ENCODE measurements at places on chromosomes 5 and 9.

- DNase-seq, result no peak
Observed at GRCh38 chr9:83043597-83043996, 19.3 kb downstream of the RASEF start.

DNA sequence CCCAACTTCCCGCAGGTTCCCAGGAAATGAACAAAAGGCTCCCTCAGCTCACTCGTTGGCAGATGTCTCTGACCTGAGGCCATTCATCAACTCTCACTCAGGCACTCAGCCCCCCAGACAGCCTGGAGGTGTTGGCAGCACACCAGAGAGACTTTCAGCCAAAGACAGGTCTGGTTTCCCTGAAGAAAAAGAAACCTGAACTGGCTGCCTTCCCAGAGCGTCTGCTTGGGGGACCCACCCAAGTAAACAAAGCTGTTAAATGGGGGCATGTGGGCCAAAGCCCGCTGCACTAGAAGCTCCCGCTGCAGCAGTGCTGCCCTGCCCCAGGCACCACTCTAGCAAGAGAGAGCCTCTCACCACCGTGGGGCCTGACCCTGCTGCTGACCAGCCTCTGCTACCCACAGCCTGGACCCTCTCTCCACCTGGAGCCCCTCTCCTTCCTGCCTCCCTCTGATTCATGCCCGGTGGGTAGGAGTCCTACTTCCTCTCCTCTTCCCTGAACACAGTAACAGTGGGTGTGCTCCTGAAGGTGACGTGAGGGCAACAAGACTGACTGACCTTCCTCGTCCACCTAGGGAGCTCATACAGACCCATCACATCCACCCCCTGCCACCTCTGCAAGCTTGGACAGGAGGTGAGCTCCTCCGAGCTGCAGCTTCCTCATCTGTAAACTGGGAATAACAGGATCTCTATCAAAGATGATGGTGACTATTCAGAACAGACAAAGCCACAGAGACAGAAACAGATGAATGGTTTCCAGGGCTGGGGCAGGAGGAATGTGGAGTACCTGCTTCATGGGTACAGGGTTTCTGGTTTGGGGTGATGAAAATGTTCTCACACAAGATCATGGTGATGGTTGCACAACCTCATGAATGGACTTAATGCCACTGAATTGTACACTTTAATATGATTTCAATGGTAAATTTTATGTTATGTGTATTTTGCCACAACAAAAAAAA lies 31.0 kb upstream of the GABRP start:
- no peak for DNase-seq

- DNase-seq, result no peak
Observed at GRCh38 chr5:59763541-59763940, 130.0 kb downstream of the PDE4D start.

DNA sequence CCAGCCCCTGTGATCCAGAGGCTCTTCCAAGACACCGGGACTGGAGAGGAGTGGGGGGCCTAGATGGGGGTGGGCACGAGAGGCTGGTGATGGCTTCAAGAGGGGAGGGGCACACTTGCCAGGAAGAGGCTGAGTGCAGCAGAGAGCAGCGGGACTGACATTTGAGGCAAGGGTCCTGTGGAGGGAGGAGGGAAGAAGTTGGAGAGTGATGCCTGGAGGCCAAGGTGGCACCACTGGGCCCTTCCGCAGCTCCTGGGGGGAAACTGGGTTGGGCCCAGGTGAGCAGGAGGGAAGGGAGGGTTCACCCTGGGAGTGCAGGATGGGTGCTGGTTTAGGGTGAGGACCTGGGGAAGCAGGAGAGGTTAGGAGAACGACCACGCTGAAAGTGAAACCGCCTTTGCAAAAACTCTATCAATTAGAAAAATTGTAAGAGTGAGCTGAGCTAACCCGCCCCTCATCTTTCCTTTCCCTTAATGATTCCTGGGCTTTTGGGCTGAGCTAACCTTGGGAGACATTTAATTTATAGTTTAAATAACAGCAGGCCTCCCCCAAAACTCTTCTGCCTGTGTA lies 26.2 kb downstream of the ABO start:
- no peak for DNase-seq

DNA sequence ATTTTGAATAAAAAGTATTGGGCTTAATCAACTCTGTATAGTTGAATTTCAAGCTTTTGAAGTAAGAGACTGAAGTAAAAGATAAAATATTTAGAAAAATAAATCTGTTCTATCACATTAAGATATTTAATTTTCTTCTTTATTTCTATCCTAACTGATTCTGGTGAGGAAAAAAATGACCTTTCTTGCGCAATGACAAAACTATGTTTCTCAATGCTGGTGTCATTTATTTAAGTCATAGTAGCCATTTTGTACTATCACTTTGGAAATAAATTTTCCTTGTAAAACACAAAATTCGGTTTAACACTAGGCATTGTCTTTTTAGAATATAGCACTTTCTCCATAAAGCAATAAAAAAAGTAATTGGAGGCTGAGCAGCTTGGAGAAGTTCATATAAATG lies 728.0 kb downstream of the CDH9 start:
- DNase-seq, result no peak

DNA sequence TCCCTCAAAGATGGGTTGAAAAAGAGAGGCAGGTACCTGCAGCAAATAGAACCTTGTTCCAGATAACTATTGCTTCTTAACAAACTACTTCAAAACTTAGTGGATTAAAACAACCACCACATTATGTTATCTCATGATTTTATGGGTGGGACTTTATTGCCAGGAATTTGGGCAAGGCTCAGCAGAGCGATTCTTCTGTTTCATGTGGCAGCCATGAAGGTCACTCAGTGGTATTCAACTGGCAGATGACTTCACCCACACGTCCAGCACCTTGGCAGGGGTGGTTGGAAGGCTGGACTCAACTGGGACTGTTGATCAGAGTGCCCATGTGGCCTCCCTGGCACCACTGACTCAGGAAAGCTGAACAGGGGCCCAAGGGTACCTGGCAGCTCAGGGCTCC lies 112.0 kb downstream of the HSD17B3 start:
- DNase-seq, result no peak

DNA sequence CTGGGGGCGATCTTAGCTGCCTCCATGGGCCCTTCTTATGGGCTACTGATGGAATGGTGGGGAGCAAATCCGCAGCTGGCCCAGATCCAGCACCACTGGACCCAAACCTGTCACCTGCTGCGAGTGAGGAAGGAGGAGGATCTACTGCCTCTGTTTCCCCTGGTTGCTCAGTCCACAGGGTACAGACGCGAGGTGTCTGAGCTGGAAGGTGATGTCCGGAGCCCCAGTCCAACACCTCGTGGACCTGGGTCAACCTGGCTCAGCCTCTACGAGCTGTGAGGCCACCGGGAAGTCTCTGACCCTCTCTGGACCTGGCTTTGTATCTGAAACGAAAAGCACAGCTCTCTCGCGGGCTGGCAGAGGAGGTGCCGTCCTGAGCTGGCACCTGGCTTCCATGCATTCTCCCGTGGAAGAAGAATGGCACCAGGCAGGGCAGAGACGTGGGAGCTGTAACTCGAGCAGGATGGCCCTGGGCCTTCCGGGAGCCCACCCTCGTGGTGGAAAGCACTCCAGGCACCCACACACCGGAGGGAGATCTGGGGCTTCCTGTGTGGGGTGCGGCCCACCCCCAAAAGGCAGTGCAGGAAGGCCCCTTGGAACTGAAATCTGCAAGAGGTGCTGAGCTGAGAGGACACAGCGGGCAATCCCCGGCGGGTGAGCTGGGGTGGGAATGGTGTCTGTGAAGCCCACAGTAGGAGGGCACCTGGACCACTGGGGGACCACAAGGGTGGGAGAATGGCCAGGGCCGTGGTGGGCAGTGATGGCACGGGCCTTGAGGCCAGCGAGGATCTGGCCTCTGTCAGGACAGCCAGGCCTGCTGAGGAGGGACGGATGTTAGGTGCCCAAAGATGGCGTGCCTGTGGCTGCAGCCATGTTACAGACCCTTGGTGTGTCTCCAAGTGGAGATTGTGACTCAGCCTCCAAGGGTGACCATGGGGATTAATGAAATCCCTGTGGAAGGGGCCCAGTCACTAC lies 133.4 kb downstream of the OLFM1 start:
- no peak for DNase-seq

DNA sequence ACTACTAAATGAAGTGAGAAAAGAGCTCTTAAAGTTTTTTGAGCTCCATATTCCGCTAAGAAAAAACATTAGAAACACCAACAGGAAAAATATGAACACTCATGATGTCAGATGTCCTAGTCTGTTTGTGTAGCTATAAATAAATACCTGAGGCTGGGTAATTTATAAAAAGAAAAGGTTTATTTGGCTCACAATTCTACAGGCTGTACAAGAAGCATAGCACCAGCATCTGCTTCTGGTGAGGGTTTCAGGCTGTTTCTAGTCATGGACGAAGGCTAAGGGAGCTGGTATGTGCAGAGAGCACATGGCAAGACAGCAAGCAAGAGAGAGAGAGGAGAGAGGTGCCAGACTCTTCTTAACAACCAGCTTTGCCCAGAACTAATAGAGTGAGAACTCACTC lies 186.2 kb downstream of the PLK2 start:
- DNase-seq, result no peak

DNA sequence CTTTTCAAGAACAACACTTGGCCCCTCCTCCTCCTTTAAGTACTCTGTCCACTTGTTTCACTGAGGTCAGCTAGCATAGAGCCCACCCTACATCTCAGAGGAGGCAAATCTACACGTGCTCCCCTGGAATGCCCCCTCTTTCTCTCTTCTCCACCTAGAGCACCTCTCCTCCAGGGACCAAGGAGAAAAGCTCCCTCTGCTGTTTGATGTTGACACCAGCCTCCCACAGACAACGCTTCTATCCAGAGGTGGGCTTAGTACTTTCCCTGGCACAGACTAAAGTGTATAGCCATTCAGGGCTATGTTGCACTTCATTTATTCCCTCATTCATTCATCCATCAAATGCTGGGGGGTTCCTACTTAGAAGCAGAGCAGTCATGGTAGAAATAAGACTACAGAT lies 68.2 kb upstream of the TAF1L start:
- DNase-seq, result no peak

Measured in esophagus squamous epithelium (tissue), 5 donors.